Retina (tissue), 1 donor: ENCODE measurements at places on chromosomes 13 and 19.

GRCh38 chr19:40305403-40305802, 20.3 kb upstream of the AKT2 start:
- peak; percentile 56 for DNase-seq

DNA sequence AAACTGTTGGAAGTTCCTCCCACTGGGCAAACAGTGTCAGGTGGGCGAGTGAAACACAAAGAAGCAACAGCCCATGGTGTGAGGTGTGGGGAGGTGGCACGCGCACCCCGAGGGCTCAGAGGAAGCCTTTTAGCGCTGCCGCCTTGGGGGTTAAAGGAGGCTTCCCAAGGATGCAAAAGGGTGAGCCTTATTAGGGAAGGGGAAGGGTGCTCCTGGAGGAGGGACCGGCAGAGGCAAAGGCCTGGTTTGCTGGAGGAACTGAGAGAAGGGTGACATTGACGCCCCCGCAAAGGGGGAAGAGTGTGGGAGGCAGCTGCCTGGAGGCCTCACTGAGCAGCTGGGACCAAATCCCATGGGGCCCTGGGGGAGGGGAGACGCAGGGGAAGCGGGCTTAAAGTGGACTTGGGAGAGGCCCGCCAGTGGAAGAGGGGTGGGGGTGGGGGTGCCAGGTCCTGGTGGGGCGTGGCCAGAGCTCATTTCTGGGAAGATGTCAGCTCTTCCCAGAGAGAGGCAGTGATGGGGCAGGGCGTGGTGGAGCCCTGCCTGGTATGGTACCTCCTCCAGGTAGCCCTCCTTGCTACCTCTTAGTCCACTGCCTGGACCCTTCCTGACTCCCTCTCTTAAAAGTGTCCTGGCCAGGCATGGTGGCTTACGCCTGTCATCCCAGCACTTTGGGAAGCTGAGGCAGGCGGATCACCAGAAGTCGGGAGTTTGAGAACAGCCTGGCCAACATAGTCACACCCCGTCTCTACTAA, 12.0 kb upstream of the FCHO1 start:
- DNase-seq, result no peak

GRCh38 chr19:49696115-49696514, 5.2 kb downstream of the CPT1C start:
- no peak for DNase-seq

DNA sequence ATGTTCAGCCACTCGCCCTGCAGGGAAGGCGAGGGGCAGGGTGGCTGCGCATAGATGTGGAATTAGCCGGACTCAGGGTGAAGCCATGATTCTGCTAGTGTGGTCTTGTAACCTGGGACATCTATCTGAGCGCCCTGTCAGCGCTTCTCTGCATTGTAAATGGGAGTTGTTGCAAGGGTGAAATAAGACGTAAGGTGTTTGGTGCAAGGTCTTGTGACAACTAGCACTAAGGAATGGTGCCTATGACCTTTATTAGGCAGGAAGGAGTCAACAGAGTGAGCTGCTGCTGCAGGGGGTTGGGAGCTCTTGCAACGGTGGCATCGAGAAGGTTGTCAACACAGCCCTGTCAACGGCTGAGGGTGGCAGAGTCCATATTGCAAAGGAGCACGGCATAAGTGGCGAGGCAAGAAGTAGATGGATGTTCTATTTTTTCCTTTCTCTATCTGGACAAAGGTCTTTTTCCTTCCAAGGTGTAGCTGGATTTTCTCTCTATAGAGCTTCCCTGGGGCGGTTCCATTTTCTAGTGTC, 49.3 kb downstream of the IRS2 start:
- no peak for DNase-seq

DNA sequence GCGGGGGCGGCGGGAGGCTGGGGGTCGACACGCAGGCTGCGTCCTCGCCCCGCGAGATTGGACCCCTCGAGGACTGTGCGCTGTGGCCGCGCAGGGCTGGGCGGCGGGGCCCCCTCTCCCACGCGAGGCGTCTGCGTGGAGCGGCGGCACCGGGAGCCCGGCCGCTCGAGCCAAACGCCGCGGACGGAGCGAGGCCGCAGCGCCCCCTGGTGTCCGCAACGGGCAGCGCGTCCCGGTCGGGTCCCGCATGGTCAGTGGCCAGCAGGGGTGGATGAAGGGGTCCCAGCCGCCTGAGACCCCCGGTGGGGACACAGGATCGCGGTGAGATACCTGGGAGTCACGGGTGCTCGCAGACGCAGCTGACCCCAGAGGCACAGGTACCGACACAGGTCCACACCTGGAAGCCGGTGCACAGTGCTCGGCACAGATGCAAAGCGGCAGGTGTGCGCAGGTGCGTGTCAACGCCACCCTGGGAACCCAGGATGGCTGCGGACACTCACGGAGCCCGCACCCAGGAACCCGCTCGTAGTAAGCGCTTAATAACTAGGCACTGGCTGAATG, 2.1 kb upstream of the CIRBP start:
- DNase-seq, result peak; percentile 93

DNA sequence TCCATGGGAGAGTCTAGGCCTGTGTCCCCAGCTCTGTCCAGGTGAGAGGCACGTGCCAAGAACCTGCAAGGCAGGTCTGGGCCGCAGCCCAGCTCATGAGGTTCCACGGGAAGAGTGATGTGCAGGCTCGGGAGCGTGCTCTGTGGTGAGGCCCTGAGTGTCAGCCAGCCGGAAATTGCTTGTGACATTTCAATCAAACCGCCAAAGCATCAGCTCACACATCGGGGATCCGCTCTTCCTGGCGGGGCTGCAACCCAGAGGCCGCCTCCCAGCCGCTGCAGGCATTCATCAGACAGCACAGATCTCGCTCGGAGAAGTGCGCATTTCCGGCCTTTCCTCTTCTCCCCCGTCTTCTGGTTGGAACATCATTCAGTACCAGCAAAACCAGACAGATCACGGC, 109.3 kb downstream of the KDM4B start:
- DNase-seq, result peak; percentile 59

- no peak for DNase-seq
Observed at GRCh38 chr19:48554385-48555091, 2.6 kb downstream of the SULT2B1 start.

GRCh38 chr13:19089315-19089714, 92.3 kb downstream of the TUBA3C start:
- no peak for DNase-seq

DNA sequence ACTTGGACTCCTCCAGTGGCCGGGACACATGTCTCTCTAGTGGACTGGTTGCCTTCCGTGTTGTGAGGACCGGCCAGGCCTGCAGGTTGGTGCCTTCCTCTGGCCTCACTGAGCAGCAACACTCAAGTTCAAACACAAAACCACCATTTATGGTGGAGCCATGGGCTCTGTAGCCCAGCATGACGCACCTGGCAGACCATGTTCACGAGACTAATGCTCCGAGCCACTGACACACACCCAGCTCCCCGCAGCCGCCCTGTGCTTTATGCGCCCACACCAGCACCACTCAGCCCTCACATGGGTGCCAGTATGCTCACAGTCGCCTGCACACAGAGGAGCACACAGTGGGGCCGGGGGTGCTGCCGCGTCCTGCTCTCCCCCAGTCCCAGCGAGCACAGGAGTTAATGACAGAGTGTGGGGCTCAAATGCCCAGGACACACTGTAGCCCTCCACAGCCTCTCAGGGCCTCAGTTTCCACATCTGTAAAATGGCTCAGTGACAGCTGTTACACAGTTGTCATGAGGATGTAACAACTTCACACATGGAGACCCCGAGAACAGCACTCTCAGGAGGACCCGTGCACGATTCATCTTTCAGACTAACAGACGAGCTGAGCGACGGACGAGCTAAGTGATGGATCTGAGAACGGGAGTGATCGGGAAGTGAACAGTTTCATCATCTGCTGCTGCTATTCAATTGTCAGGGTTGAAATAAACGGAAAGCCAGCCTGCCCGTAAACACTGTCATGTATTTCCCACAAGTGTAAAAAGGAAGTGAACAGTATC, 7.8 kb downstream of the GAS6 start:
- no peak for DNase-seq

GRCh38 chr19:4322942-4323665, 15.5 kb downstream of the STAP2 start:
- DNase-seq, result no peak

DNA sequence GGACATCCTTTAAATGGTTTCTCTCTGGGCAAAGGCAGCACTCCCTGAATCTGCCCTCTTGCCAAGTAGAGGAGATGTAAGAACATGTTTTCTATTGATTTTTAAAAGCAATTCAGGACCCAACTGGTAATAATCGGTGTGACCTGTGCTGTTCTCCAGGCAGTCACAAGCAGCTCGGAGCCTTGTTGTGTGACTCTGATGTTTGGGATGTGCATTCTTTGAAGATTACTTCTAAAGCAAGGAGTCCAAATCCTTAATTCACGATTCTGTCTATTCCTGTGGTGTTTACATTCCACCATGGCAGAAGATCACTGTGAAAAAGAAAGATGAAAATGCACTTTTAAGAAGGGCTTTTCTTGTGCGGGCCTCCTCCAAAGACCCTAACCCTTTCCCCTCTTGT, 122.3 kb upstream of the ZNF536 start:
- DNase-seq, result no peak

DNA sequence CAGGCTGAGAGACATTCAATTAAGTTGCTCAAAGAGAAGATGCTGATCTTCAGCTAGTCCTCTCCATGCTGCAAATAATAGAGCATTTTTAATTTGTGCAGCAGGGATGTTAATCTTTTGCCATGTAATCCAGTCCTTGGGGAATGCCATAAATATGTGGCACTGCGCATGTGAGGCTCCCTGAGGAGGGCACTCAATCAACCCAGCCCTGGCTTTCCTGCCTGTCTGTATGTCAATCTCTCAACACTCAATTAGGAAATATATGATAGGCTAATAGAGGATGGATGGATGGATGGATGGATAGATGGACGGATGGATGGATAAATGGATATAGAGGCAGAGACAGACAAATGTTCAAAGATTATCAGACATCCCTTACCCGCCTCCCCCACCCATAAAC, 31.6 kb upstream of the POP4 start:
- peak; percentile 18 for DNase-seq

- DNase-seq, result no peak
Observed at GRCh38 chr19:50418176-50419021, at the start of gene SPIB. SPIB (plus strand) TSS chr19:50418938; CDS start chr19:50418963, 25 bp downstream.

DNA sequence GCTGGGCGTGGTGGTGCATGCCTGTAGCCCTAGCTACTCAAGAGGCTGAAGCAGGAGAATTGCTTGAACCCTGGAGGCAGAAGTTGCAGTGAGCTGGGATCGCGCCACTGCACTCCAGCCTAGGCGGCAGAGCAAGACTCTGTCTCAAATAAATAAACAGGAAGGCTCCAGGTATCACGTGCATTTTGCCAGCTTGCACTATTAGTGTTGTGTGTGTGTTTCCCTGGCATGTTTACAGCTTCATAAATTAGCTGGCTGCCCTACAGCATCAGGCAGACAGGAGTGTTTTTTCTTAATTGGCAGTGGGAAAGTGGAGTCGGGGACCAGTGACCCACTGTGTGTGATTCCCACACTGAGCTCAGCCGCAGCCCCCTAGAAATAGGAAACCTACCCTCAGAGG, 32.6 kb downstream of the SHISA2 start:
- no peak for DNase-seq

DNA sequence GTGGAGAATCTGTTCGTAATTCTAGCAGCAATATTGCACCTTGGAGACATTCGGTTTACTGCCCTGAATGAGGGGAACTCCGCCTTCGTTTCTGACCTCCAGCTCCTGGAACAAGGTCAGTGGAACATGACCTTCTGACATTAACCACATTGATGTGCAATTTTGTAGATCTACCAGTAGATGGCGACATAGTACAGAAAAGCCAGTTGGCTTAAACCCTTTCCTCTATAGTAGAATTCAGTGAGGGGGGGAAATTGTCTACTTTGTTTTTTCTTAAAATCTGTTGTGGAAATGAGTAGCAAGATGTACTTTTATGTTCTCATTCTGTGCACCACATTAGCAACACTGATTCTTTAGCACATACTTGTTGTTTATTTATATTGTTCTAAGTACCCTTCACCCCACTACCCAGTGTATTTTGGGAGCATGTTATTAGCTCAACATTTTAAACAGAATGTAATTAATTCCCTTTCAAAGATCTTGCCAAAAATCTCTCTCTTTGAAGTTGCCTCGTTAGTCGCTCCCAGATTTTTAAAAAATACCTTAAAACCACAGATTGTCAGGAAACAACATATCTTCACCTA, 332.2 kb downstream of the MYO16 start:
- DNase-seq, result peak; percentile 65

DNA sequence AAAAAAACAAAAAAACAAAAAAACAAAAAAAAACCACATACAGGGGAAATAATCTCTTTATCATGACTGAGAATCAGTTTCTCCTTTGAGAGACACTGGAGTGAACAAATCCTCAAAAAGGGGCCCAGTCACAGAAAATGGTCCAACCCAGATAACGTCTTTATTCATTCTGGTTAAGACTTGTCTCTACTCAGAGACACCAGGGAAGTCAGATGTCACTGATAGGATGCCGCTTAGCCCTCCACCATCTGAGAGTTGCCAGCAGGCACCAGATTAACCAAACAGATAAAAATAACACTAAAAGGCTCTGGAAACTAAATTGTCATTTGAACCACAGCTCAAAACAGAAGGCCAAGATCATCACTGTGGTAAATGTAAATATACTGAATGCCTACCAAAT, 1163.4 kb upstream of the ATXN8OS start:
- no peak for DNase-seq

DNA sequence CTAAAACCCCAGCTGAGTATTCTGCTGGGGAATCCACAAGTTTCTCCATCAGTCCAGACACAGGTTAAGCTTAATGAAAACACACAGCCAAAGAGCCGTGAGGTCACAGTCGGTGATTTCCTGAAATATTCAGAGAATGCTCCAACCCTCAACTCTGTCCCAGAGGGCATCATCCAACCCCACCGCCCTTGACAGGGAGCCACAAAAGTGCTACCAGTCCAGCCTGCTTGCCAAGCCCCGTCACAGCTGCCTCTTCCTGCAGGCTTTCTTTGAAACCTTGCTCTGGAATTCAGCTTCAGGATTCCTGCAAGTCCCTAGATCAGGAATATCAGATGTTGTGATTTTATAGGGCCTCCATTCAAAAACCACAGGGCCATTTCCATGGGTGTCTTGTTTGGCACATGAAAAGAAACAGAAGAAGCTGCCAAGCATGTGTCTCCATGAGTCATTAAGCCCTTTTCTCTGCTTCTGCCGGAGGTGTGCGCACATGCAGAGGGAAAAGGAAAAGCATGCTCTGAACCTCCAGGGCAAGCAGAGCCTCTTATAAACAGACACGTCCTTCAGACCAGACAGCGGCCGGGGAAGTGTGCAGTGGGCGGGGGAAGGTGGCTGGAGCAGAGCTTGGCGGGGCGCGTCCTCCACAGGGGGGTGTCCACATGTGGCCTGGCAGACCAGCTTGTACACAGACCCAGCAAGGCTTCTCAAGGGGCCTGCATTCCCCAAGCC, 164.7 kb downstream of the KATNAL1 start:
- DNase-seq, result peak; percentile 48

- peak; percentile 34 for DNase-seq
Observed at GRCh38 chr13:91017031-91017668, 330.3 kb upstream of the MIR17HG start.
